Sigmoid colon (tissue), 7 donors: ENCODE measurements at places on chromosomes 11 and 22. TPM values are rescaled to one million over a fixed set of nuclear protein-coding genes. Genes with fewer than 3 reads are reported as not detected.

The OR8D1 gene
- not detected for polyA plus RNA-seq

The PIH1D2 gene
- 1.5 TPM for polyA plus RNA-seq

The STK33 gene
- 2.0 TPM for polyA plus RNA-seq

The KRTAP5-2 gene
- polyA plus RNA-seq: 0.29 TPM

The PICK1 gene
- polyA plus RNA-seq: 21.0 TPM

The TMPRSS5 gene
- polyA plus RNA-seq: not detected

The UFD1 gene
- polyA plus RNA-seq: 84.3 TPM

The TREH gene
- polyA plus RNA-seq: 1.4 TPM

The VPREB1 gene
- 1.9 TPM for polyA plus RNA-seq

The CYTH4 gene
- polyA plus RNA-seq: 5.1 TPM

The EXPH5 gene
- 2.4 TPM for polyA plus RNA-seq

The CSF2RB gene
- 0.60 TPM for polyA plus RNA-seq

The GLYAT gene
- polyA plus RNA-seq: not detected

The TIGD3 gene
- polyA plus RNA-seq: not detected

The CFAP68 gene
- polyA plus RNA-seq: 18.9 TPM

The GSTT2B gene
- not detected for polyA plus RNA-seq

The ANO1 gene
- 0.60 TPM for polyA plus RNA-seq

The RBMXL2 gene
- polyA plus RNA-seq: not detected
